Large intestine (tissue), 12 donors: ENCODE measurements at places on chromosomes 7 and 10. TPM values are rescaled to one million over a fixed set of nuclear protein-coding genes. Genes with fewer than 3 reads are reported as not detected.

GRCh38 chr7:113659416-113659815 is 259.4 kb downstream of the PPP1R3A start:
- no peak for DNase-seq

GRCh38 chr7:35551321-35552081 is 143.4 kb downstream of the HERPUD2 start:
- no peak for DNase-seq

- no peak for DNase-seq
Measured at GRCh38 chr10:86083664-86084175, 282.9 kb downstream of the GRID1 start.

DNA sequence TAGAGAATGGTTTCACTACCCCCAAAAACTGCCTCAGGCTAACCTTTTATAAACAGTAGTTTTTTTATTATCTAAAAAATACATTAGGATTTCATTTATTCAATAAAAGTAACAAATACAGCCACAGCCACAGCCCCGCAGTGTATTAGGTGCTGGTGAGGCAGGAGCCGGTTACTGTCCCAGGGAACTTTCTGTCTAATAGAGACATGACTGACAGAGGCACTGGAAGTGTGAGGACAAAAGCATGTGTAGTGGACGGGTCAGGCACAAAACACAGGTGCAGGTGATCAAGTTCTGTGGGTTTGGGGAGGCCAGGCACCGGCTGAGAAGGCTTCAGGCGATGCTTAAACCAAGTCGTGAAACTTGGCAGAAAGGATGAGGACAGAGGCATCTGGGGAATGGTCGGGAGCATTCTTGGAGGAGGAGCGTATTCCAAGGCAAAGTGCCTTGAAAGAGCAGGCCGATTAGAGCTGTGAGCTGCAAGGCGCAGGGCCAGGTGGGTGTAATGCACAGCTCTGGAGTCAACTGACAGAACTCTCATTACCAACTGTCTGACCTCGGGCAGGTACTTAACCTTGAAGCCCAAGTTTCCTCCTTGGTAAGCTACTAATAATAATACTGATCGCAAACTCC is 138.2 kb downstream of the USP6NL start:
- no peak for DNase-seq

- no peak for DNase-seq
Measured at GRCh38 chr7:95330204-95330960, 6.0 kb upstream of the PON1 start.

The EBLN1 gene
- not detected for polyA plus RNA-seq

The PRPS1L1 gene
- polyA plus RNA-seq = not detected

The EVX1 gene
- polyA plus RNA-seq = not detected

The GALNT11 gene
- 39.0 TPM for polyA plus RNA-seq

The NUDT1 gene
- polyA plus RNA-seq = 25.6 TPM

The URGCP gene
- 47.8 TPM for polyA plus RNA-seq

The CDNF gene
- 3.2 TPM for polyA plus RNA-seq

The PPP1R17 gene
- polyA plus RNA-seq = not detected
